ENCODE measurements at places on chromosomes 1 and 21.

DNA sequence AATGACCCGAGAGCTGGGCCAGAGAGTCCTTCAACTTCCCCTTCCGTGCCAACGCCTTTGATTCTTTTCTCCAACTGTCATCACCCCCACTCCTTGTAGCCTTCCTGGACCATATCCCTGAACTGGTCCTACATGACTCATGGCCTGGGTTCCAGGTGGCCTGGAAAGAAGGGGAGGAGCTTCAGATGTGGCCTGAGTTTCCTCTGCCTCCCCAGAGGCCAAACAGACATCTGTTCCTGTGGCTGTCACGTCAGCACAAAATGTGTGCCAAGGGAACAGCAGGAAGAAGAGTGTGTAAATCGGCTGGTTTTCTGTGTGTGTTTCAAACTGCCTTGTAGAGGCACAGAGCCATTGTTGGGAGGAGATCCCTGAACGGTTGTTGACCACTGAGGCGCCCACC is 24.9 kb upstream of the KIRREL1 start:
- no peak for DNase-seq

DNA sequence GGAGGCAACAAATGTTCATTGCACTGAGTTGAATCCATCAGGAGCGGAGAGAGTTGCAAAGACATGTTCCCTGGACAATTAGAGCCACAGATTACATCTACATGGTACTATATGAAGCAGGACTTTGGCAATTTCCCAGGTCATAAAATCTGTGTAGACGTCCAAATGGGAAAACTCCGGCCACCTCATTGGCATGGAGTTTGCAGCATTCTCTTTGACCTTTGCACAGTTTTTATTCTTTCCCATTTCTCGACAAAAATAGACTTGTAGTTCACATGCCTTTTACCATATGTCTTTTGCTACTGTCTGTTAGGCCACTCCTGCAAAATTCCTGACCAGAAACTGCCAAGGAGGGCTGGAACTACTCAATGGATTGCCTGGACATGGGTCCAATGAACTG is 48.2 kb downstream of the UBE2T start:
- DNase-seq: no peak

DNA sequence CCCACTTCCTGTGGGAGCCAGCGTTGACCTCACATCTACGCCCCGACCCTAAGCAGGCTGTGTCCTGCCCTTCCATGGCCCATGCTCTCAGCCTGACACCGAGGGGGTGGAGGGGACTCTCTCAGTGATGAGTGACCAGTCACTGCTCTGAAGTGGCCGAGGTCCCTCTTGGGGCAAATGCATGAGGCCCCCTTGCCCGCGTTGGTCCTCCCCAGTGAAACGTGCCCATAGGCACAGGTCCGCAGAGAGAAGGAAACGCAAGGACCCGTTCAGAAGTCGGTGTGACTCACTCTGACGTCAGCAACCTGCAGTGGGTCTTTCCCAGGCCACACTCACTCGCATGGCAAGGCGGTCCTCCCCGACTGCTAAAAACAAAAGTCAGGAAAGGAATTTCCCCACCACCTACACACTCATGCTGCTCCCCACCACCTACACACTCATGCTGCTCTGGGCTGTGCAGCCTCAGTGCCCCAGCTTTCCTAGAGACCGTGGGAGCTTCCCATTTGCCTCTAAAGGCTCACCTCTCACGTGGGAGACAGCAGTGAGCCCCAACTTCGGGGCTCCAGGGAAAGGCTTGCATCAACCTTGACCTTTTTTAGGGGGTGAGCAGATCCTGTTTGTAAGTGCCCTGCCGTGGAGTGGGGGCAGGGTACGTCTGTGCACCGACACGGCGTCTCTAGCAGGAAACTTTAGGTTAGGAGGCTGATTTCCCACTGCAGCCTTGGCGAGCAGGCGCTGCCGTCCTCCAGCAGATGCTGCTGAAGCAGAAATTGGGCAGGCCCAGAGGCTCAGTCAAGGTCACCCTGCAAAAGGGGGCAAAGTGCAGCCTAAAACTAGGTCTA is 11.4 kb downstream of the UBASH3A start:
- peak; percentile 87 for DNase-seq

GRCh38 chr1:213418268-213419071 is 367.4 kb downstream of the RPS6KC1 start:
- no peak for DNase-seq

DNA sequence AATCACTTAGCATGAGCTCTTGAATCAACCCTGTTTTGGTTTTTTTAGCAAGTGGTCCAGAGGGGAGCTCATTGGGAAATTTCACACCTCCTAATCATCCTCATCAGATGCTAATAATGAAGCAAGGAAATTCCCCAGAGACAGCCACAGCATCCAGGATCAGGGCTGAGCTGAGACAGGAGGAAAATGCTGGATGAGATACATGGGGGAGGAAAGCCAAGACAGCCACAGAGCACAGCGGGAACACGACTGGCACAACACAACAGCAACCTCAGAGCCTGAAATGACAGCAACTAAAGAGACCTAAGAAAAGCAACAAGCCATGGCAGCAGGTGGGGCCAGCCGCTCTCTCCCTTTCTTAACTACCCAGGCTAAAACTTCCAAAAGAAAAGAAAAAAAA is 70.4 kb downstream of the UBR4 start:
- no peak for DNase-seq

GRCh38 chr1:214123061-214123784 is 135.4 kb downstream of the PROX1 start:
- DNase-seq: peak; percentile 30

- DNase-seq: peak; percentile 23
Observed at GRCh38 chr1:183841950-183842794, 37.3 kb downstream of the RGL1 start.

DNA sequence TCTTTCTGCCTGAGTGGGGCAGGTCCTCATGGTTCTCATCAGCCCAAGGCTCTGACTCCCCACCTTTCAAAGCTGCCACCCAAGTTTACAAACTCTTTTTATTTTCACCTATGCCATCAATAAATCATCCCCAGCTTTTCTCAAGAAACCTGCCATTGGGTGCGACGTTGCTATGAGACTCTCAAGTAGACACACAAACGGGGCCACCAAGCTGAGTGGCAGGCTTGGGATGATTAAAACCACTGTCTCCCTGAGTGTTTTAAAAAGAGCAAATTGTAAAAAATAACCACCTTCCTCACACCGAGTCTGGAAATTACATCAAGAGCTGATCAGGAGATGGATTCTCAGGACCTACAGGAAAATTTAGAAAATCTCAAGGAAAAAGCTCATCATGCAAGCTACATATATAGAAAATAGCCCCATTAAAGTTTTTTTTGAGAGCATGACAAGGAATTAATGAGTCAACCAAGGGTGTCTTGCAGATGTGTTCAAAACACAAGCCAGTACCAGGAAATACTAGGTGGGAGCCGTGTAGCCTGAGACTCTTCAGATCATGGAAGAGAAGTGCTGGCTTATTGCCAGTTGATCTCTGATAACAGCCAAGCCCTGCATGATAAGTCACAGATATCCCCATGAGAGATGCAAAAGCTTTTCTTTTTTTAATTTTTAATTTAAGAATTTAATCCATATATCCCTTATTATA is 158.4 kb upstream of the BACE2 start:
- no peak for DNase-seq

DNA sequence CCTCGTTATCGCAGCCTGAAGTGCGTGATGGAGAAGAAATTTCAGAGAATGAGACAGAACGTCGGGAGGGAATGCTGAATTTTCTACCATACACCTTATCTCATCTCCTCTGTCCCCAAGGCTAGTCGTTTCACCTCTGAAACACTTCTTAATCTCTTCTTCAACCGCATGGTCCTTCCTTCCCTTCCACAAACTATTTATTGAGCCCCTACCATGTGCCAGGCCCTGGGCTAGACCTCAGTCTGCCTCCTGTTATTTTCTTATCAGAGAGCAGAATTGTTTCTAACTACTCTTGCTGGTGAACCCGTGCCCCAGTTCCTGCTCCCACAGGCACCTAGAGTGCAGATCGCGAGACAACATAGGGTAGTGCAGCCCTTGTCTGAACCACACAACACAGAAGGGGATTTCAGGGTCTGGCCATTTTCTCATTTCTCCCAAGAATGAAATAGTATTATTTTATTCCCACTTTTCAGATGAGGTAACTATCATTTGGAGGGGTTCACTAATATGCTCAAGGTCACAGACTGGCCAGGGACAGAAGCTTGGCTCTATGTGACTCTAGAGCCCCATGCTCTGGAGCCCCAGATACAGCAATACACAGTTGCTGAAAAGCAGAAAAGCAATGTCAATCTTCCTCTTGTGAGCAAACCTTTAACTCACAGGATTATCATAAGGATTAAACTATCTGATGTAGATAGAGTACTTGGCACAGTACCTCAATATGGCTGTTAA is 598 bp upstream of the ADIPOR1 start:
- no peak for DNase-seq

DNA sequence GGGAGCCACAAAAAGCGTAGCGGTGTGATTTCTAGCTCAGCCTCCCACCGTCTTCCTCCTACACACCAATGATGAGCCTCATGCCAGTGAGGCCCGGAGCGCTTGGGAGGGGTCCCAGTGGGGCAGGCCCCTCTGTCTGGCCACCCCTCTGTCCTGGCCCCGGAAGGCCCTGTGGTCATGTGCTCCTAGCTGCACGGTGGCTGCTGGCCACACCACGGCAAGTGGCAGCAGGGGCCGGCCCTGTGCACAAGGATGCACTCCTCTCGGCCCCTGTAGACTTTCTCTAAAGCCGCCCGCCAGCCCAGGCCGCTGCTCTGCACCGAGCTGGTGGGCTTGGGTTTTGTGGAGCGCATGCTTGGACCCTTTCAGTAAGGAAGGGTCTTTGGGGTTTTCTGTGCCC is 53.6 kb downstream of the KCNAB2 start:
- DNase-seq: no peak

DNA sequence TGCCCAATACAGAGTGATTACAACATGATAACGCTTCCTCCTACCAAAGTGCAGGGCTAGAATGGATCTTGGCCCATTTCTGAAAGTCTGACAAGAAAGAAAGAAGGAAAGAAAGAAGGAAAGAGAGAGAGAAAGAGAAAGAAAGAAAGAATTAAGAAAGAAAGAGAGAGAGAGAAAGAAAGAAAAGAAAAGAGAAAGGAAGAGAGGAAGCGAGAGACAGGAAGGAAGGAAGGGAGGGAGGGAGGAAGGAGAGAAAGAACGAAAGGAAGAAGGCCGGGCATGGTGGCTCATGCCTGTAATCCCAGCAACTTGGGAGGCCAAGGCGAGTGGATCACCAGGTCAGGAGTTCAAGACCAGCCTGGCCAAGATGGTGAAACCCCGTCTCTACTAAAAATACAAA is 44.1 kb upstream of the PPM1J start:
- no peak for DNase-seq

DNA sequence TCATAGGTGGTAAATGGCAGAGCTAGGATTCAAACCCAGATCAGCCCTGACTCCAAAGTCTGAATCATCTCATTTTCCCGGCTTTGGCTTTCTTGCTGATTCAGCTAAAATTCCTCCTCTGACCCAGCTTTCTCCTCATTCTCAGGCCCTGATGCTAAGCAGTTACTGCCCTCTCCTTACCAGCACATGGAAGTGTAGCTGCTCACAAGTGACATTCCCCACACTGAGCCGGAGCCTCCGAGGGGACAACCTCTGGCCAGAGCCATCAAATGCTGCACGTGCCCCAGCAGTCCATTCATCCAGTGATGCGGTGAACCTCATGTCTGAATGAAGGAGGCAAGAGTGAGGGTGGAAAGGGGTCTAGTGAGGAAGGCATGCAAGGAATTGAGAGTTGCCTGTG is 11.1 kb downstream of the ITGA10 start:
- no peak for DNase-seq

DNA sequence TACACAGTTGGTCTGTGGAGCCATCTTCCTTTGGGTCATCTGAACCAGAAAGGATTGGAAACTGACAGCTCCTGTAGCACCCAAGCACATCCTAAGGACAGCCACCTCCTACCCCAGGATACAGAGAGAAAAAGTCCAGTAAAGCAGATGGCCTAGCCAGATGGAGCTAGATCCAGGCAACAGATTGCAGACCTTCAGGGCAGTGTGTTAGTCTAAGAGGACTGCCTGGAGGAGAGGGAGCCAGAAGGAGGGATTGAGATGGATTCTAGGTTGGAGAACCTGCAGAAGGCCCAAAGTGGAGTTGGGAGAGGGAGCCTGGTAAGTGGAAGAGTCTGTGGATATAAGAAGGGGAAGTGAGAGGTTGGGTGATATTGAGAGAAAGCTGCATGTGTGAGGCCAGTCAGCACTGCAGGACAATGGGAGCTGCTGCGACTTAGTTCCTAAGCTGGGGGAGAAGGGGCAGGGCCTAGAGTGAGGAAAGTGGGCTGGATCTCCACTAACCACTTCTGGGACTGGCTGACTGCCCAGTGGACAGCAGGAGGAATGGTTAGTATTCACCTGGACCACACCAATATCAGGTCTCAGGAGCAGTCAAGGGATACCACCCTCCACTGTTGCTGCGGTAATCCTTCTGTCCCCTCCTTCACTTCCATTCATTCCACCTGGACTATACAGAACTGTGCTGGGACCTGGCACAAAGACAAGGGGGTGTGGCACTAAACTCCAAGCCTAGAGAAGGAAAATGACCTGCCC is 13.4 kb downstream of the BCAN start:
- DNase-seq: no peak

DNA sequence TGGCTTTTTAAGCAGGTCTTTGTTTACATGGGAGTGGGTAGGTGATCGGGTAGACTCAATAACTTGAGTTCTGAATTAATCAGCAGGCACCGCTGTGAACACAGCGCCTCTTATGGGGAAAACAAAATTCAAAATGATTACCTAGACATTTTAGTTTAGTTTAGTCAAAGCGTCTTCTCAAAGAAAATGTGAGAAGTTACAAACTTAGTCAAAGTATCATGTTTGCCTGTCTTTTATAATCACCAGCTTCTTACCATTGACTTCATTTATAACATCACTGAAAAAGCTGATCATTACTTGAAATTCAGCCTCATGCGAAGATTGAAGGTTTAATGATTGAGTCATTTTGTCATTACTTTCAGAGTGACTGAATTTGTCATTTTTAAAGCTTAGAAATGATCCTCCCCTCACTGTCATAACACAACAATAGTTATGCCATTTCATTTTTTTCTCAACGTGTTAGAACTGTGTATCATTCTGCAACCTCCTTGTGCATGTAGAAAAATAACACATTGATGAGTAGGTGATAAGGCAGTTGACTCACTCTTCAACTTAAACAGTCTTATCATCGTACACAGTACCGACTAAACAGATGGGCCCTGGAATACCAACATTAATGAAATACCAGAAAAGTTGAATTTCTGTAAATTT is 188.5 kb downstream of the NFIA start:
- no peak for DNase-seq

- no peak for DNase-seq
Observed at GRCh38 chr1:203025686-203026030, 633 bp upstream of the PPFIA4 start.

DNA sequence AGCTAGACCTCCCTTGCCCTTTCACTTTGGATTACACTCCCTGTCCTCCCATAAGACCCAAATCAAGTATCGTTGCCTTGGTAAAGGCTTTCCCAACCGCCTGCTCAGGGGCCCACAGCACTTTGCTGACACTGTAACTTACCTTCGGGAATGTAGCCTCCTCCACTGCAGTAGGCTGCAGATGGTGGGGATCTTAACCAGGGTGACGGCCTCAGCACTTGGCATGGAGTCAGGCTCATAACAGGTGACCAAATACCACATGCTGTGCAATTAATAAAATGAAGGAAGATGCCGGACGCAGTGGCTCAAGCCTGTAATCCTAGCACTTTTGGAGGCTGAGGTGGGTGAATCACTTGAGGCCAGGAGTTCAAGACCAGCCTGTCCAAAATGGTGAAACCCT is 88.7 kb upstream of the IRF2BP2 start:
- DNase-seq: no peak
